Cardiac atrium fibroblast (primary cell): ENCODE measurements at places on chromosomes 1 and 21. TPM values are rescaled to one million over a fixed set of nuclear protein-coding genes. Genes with fewer than 3 reads are reported as not detected.

The EVA1C gene
- total RNA-seq, result 16.4 and 41.5 TPM in 2 replicates

The C1QA gene
- not detected in 2 replicates for total RNA-seq

The TRIM67 gene
- not detected in 2 replicates for total RNA-seq

The TEDDM1 gene
- not detected in 2 replicates for total RNA-seq

The FAM72C gene
- total RNA-seq, result 0.36 and 1.5 TPM in 2 replicates

The FCRLA gene
- 2.3 TPM in 1 of 2 replicates, not detected in the other for total RNA-seq

The CTSE gene
- total RNA-seq, result not detected in 2 replicates

The USH2A gene
- not detected in 2 replicates for total RNA-seq

The LY9 gene
- total RNA-seq, result not detected in 2 replicates

The ODF2L gene
- 11.2 and 20.6 TPM in 2 replicates for total RNA-seq

The SLC66A1 gene
- total RNA-seq, result 13.9 and 20.9 TPM in 2 replicates

The GPR37L1 gene
- under 0.01 TPM in 1 of 2 replicates, not detected in the other for total RNA-seq

The SPRR2A gene
- not detected in 2 replicates for total RNA-seq

The TMEM82 gene
- total RNA-seq, result not detected in 2 replicates

The ARHGAP29 gene
- total RNA-seq, result 44.8 and 53.8 TPM in 2 replicates

The KRTAP10-11 gene
- not detected in 2 replicates for total RNA-seq

The SZRD1 gene
- 54.2 and 60.6 TPM in 2 replicates for total RNA-seq

The CRABP2 gene
- total RNA-seq, result 2.1 and 2.5 TPM in 2 replicates

The CD1E gene
- not detected in 2 replicates for total RNA-seq

The TENT5C gene
- total RNA-seq, result 0.32 and 0.54 TPM in 2 replicates

The SERTAD4 gene
- total RNA-seq, result 0.18 TPM in 1 of 2 replicates, not detected in the other

The GBP7 gene
- not detected in 2 replicates for total RNA-seq

The OR14K1 gene
- total RNA-seq, result not detected in 2 replicates

The OLFM3 gene
- total RNA-seq, result not detected in 2 replicates

The ZBED6 gene
- 12.6 and 20.1 TPM in 2 replicates for total RNA-seq

The FALEC gene
- total RNA-seq, result not detected in 2 replicates

The KCNJ6 gene
- total RNA-seq, result 0.18 and 0.65 TPM in 2 replicates

The MSH4 gene
- total RNA-seq, result under 0.01 TPM in 2 replicates

The C1orf146 gene
- total RNA-seq, result not detected in 2 replicates

The LCE1F gene
- not detected in 2 replicates for total RNA-seq

The AXDND1 gene
- not detected in 2 replicates for total RNA-seq

The ASCL5 gene
- not detected in 2 replicates for total RNA-seq

The IGSF21 gene
- total RNA-seq, result not detected in 2 replicates

The S100A7A gene
- not detected in 2 replicates for total RNA-seq

The NIBAN1 gene
- total RNA-seq, result 13.5 and 13.8 TPM in 2 replicates

The TDRD10 gene
- total RNA-seq, result 0.54 TPM in 1 of 2 replicates, not detected in the other

The KDF1 gene
- total RNA-seq, result not detected in 2 replicates

The A3GALT2 gene
- not detected in 2 replicates for total RNA-seq

The AGT gene
- 0.16 TPM in 1 of 2 replicates, not detected in the other for total RNA-seq

The C1orf226 gene
- total RNA-seq, result 0.49 and 1.1 TPM in 2 replicates

The TMIGD3 gene
- not detected in 2 replicates for total RNA-seq

The SPRR1A gene
- not detected in 2 replicates for total RNA-seq

The STRIP1 gene
- 17.1 and 18.8 TPM in 2 replicates for total RNA-seq

The AADACL3 gene
- total RNA-seq, result not detected in 2 replicates

The MAD2L2 gene
- total RNA-seq, result 27.1 and 31.2 TPM in 2 replicates

The CD1B gene
- not detected in 2 replicates for total RNA-seq

The TMEM79 gene
- 0.90 and 1.1 TPM in 2 replicates for total RNA-seq

The PDZK1 gene
- not detected in 2 replicates for total RNA-seq

The TRIM45 gene
- 1.1 and 3.1 TPM in 2 replicates for total RNA-seq

The S100A5 gene
- total RNA-seq, result not detected in 2 replicates
